ENCODE measurements at places on chromosomes 4 and X. TPM values are rescaled to one million over a fixed set of nuclear protein-coding genes. Genes with fewer than 3 reads are reported as not detected.

DNA sequence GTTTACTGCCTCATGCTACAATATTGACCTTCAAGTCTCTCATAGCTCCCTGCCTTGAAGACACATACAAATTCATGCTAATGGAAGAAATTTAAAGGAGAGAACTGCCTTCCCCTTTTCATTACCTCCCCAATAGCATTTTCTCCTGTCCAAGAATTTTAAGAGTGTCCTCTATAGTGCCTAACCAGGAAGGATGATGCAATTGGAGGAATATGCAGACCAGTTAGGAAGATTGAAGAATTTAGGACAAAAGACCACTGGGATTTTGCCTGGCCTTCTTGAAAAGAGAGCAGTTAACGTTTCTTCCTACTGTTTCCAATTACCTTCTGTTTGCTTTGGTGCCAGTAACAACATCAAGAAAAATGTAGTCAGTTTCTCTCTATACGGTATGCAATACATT is 443.9 kb downstream of the INPP4B start:
- no peak for DNase-seq

- no peak for DNase-seq
Observed at GRCh38 chr4:92399032-92399431, 95.3 kb downstream of the GRID2 start.

DNA sequence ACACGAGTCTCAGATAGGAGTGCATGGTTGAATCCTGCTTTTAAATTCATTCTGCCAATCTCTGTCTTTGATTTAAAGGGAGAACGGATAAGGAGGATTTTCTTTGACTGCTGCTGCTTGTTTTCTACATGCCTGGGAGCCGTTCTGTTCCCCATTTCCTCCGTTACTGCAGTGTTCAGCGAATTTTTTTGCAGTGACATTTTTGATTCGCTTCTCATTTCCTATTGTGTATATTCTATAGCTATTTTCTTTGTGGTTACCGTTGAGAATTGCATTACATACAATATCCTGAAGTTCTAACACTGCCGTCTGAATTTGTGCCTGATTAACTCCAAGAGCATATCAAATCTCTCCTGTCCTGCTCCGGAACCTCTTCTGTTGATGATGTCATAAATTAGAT is 14.8 kb upstream of the MAEA start:
- DNase-seq = no peak

DNA sequence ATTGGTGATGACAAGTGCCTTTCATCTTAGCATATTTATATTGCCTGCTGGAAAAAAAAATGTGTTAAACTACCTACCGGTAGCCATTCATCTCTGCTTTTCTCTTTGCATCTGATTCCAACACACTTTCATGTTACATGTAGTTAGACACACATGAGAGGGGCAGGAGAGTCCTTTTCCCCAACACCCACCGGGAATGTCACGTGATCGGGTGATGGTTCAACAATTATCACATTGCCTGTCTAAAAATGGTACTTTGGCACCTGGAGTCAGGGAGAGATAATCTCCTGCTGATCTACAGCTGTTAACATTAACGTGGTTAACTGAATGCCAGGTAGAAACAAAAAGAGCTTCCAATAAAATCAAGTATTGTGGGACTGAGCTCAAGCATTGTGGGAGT is 19.6 kb upstream of the PBDC1 start:
- no peak for DNase-seq

DNA sequence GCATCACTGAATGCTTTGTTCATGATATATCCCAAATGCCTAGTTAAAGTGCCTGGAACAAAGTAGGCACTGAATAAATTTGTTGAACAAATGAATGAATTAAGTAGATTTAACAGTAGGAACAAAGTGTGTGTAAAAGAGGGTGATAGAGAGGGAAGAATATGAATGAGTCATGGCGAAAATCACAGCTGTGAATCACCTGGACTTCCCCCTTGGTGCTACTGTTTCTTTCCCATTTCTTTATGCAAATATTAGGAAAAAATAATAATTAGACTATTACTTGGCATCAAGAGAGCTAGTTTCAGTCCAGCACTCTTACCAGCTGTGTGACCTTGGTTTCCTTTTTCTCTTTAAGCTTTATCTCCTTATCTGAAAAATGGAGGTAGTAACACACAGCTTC is 9.2 kb downstream of the SPIN3 start:
- DNase-seq = no peak

DNA sequence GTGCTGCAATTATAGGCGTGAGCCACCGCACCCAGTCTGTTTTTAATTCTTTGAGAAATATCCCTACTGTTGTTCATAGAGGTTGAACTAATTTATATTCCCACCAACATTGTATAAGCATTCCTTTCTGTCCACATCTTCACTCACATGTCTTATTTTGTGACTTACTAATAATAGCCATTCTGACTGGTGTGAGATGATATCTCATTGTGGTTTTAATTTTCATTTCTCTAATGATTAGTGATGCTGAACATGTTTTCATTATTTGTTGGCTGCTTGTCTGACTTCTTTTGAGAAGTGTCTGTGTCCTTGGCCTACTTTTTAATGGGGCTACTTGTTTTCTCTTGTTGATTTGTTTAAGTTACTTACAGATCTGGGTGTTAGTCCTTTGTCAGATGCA is 310.9 kb upstream of the MAOA start:
- no peak for DNase-seq

GRCh38 chr4:186392017-186392416 is 126.0 kb downstream of the F11 start:
- DNase-seq = no peak

GRCh38 chr4:18813771-18814170 is 792.2 kb upstream of the LCORL start:
- DNase-seq = no peak

GRCh38 chr4:176902710-176903323 is 110.1 kb upstream of the VEGFC start:
- DNase-seq = no peak

GRCh38 chrX:154505734-154506133 is 10.3 kb downstream of the FAM3A start:
- DNase-seq = no peak

- no peak for DNase-seq
Observed at GRCh38 chr4:152939621-152940020, 3.5 kb downstream of the FHDC1 start.

DNA sequence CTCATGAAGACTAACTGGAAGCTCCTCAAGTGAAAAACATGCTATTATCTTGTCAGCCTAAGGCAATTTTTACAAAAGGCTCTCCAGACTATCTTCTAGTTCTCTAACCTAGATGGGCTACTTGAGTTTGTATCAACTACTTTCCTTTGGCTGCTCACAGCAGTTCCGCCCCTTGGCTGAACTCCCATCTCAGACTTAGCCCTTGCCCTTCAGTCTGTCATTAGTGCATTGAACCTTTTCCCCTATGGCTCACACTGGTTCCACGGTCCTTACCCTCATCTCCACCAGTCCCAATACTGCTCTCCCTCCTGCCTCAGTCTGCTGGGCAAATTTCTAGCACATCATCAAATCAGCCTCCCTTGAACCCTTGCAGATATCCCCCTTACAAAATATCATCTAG is 362.3 kb downstream of the PPP1R2C start:
- DNase-seq = peak; percentile 10

- DNase-seq = no peak
Observed at GRCh38 chrX:13005661-13006473, 31.0 kb downstream of the TMSB4X start.

The CACNA1F gene
- 2.0 TPM for total RNA-seq

The PNMA5 gene
- not detected for total RNA-seq

The PHKA1 gene
- total RNA-seq = 3.9 TPM

The AKAP4 gene
- not detected for total RNA-seq

The BANK1 gene
- total RNA-seq = 1.3 TPM

The OPHN1 gene
- 5.0 TPM for total RNA-seq

The GAGE12H gene
- total RNA-seq = not detected
